Forelimb muscle (tissue), 1 donor: ENCODE measurements at places on chromosomes 7 and 10. TPM values are rescaled to one million over a fixed set of nuclear protein-coding genes. Genes with fewer than 3 reads are reported as not detected.

- no peak for DNase-seq
Observed at GRCh38 chr7:5694912-5695726, 86.3 kb downstream of the RNF216 start.

DNA sequence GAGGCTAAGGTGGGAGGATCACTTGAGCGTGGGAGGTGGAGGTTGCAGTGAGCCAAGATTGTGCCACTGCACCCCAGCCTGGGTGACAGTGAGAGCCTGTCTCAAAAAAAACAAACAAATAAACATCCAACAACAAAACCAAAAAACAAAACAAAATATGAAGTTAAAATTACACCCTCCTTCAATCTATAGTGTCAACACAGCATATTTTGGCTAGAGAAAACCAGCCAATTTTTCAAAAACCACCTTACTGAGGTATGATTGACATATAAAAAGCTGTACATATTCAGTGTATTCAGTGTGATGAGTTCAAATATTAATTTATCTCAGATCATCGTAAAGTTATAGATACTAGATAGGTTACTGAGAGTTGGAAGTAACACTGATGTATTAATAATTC is 102.4 kb downstream of the ICA1 start:
- DNase-seq, result no peak

GRCh38 chr10:18959369-18959768 is 89.2 kb upstream of the MALRD1 start:
- no peak for DNase-seq

TUBGCP2 gene
- polyA plus RNA-seq, result 40.9 TPM

EBLN1 gene
- not detected for polyA plus RNA-seq

GRCh38 chr7:69203871-69204270 is 394.4 kb upstream of the AUTS2 start:
- no peak for DNase-seq

XRCC2 gene
- 3.5 TPM for polyA plus RNA-seq

GRCh38 chr7:144001543-144001942 is 1.4 kb downstream of the OR6B1 start:
- no peak for DNase-seq

C10orf88 gene
- 12.9 TPM for polyA plus RNA-seq

DNA sequence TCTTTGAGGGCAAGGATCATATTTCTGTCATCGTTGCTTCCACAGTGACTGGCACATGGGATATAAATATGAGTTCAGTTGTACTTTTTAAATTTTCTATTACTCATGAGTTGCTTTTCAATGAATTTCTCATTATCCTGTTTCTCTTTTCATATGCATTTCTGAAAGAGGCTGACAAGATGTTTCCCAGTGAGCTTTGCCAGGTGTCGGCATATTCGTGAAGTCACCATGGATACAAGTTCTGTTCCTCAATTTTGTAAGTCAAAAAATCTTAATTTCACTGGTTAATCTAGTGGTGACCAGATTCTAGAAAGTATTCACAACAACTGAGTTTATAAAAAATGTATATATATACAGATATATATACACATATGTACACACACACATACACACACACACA is 55.7 kb upstream of the GNAI1 start:
- DNase-seq, result no peak

DNA sequence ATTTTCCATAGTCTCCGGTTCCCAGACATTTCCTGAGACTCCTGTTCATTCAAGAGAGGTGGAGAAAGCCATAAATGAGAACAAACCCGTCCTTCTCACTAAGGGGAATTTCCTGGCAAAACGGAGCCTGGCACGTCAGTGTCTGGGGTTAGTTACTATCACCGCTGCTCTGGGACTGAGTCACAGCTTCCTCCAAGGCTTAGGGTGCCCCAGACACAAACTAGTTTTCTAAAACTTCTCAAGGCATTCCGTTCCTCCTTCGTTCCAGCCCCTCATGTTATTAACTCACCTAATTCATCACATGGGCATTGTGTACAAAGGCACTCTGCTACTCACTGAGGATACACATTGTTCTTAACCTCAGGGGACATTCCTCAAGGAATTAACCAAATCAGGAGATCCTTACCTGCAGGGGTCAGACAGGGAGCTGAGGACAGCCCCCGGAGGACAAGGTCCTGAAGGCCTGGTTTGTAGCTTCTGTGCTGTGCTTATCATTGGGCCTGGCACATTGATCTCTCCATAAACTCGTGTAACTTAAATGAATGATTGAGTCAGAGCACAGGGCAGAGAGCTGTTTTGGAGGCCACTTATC is 103.0 kb upstream of the KLF6 start:
- no peak for DNase-seq

- DNase-seq, result no peak
Observed at GRCh38 chr10:128215733-128216132, 89.5 kb upstream of the MKI67 start.
